ENCODE measurements at places on chromosomes 2 and 18.

- no peak for DNase-seq
These were observed 19.8 kb downstream of the MC2R start for GRCh38 chr18:13895505-13896033.

GRCh38 chr2:71067567-71068217 is 756 bp upstream of the NAGK start:
- no peak for DNase-seq

GRCh38 chr2:7022492-7023385 is 105.5 kb downstream of the RNF144A start:
- DNase-seq, result no peak

- DNase-seq, result no peak
These were observed 98.2 kb upstream of the MAP3K20 start for GRCh38 chr2:172977270-172978062.

DNA sequence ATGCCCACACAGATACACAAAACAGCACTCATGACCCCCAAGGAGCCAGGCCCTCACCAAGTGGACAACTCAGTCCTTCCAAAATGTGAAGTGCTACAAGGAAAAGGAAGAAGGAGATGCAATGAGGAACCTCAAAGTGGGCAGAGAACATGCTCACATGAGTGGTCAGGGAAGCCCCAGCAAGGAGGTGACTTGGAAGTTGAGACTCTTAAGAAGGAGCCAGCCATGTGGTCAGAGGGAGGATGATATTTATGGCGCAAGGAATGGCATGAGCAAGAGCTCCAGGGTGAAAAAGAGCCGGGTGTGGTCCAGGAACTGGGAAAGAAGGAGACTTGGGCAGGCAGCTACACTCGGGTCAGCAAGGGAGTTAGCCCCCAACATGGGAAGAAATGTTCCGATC is 30.0 kb upstream of the KLHL29 start:
- DNase-seq, result no peak

DNA sequence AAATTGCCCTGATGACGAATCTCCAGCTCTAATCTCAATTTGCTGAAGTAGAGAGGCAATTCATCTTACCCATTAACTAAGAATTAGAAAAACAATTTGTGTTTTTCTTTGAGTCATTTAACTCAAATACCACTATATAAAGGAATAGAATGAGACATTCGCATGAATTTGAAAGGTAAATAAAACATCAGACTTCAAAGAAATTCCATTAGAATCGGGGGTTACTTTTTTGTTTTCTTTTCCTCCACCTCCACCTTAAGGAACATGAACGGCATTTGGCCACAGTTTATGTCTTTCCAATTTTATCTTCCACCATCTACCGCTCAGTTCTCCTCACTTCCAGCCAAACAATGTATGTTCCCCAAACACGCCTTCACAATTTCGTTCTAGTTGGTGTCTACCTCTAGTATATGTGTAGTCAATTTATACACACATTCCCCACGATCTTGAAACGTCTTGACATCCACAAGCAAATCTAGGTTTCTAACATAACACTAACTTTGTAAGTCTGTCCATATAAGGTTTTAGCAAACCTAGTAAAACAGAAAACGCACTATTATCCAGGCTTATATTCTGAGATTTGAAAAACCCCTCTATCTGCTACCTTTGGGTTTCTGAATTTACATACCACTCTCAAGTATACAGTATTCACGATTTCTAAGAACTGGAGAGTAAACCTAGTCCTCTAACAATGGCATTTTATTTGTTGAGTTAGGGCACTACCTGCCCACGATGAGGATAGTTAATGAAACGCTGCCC is 1.2 kb upstream of the SMCHD1 start:
- no peak for DNase-seq

GRCh38 chr2:217069263-217070042 is 209.6 kb upstream of the TNP1 start:
- no peak for DNase-seq

DNA sequence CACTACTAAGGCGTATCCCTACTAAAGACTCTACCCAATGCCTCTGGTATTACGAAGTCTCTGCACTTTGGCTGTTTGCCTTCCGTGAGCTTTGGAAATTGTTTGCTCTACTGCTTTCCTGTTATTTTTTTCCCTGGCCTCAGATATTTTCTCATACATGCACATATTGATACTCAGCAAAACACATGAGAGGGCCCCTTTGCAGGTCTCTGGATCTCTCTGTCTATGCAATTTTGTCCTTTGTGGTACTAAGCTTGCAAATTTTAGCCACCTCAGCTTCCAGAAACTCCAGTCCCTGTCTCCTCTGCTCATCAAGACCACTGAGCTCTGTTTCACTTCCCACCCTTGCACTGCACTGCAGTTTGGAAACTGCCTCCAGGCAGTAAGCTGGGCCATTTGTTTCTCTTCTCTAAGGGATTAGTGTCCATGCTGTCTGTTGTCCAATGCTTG is 46.6 kb downstream of the TAF1B start:
- no peak for DNase-seq

DNA sequence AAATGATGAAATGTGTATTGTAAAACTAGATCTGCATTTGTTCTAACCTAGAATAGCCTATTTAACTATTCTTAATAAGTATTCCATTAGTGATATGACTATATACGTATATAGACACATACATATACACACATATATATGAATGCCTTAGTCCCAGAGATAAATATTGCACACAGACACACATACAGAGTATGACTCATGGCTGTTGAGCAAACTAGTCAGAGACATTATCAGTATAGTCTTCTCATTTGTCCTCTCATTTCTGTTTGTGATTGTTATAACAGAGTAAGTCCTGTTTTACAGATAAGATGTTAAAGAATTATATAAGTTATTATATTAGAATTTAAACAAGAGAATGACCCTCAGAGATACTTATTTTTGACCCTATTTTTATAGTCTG is 202.5 kb downstream of the CCDC102B start:
- no peak for DNase-seq

- no peak for DNase-seq
These were observed 422.7 kb upstream of the CDH20 start for GRCh38 chr18:60910534-60910933.

- DNase-seq, result no peak
These were observed 24.6 kb upstream of the SPOPL start for GRCh38 chr2:138476940-138477339.

All from stimulated activated CD4-positive, alpha-beta T cell treated with anti-CD3 and anti-CD28 coated beads, Interleukin-2, amount 100 ng/mL, for 48 hours (primary cell).